ENCODE measurements at places on chromosomes 3 and 15.

- no peak for DNase-seq
These were observed 3.1 kb downstream of the DMXL2 start for GRCh38 chr15:51619331-51620035.

DNA sequence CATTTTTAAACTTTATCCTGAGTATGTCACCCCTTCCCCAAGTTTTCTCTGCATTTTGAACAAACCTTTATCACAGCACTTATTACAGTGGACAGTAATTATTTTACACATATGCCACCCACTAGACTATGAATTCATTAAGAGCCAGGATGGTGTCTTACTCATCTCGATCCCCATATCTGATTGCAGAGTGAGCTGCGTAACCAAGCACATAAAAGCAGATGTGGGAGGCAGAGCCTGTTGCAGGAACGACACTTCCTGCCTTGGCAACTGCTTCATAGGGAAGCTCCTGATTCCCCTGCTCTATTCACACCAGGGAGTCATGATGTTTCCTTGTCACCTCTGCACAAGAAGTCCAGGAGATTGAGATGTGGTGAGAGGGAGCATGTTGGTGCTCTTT lies 91.1 kb downstream of the MINAR1 start:
- no peak for DNase-seq

DNA sequence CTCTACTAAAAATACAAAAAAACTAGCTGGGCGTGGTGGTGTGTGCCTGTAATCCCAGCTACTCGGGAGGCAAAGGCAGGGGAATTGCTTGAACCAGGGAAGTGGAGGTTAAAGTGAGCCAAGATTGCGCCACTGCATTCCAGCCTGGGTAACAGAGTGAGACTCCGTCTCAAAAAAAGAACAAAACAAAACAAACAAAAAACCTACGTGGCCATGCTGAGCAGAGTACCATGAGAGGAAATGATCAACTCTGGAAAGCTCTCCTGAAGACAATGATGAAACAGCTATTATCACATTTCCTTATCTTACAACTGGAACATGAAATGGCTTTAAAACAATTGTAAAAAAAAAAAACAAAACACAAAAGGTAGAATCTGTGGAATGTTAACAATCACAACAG lies 75.2 kb downstream of the CHSY1 start:
- DNase-seq, result no peak

- no peak for DNase-seq
These were observed 57.0 kb downstream of the ARHGEF26 start for GRCh38 chr3:154178172-154178571.

GRCh38 chr3:24682141-24682547 lies 187.5 kb upstream of the THRB start:
- no peak for DNase-seq

GRCh38 chr15:32716915-32717425 lies 834 bp upstream of the GREM1 start:
- DNase-seq, result no peak
